Hematopoietic multipotent progenitor cell (in vitro differentiated cells): ENCODE measurements at places on chromosomes 3 and 15. TPM values are rescaled to one million over a fixed set of nuclear protein-coding genes. Genes with fewer than 3 reads are reported as not detected.

GRCh38 chr15:72983801-72984545, 68.3 kb upstream of the NEO1 start:
- no peak for DNase-seq

GRCh38 chr3:114642951-114643741, 349.3 kb downstream of the TIGIT start:
- DNase-seq: no peak

DNA sequence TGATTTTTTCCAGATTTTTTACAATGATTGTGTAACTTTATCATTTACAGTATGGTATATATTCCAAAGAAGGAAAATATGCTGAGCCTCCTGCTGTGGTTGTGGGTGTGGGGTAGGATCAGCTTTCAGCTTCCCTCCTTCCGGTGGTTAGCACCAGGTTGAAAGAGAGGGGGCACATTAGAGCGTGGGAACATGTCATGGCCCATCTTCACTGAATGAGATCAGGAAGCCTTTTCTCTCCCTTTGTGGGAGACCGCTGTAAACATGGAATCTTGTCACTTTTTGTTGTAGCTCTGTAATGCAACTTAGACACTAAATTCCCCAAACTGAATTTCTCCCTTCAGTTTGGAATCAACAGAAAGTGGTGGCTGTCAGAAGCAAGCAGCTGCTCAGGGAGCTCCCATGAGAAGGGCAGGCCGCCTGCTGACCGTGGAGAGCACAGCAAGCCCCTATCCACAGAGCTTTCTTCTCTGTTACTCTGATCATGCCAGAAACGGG, 86.7 kb upstream of the LIMD1 start:
- DNase-seq: no peak

DNA sequence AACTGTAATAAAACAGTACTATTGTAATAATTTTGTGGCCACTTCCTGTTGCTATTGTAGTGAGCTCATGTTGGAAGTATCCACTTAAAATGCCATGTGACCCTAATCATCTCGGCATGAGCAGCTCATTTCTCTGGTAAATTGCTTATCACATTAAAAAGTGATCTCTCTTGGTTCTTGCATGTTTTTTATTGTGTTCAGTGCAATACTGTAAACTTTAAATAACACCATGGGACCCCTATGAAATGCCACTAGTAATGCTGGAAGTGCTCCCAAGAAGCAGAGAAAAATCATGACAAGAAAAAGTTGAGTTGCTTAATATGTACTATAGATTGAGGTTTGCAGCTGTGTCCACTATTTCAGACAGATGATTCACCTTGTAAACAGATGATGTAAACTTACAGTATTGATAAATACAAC, 45.6 kb downstream of the NMD3 start:
- DNase-seq: no peak

- DNase-seq: no peak
These were observed 31.6 kb downstream of the MESD start for GRCh38 chr15:80957976-80958375.

GRCh38 chr3:188683032-188683521, 488.7 kb upstream of the TPRG1 start:
- DNase-seq: no peak

GRCh38 chr3:187918081-187918644, 172.9 kb upstream of the BCL6 start:
- no peak for DNase-seq

DNA sequence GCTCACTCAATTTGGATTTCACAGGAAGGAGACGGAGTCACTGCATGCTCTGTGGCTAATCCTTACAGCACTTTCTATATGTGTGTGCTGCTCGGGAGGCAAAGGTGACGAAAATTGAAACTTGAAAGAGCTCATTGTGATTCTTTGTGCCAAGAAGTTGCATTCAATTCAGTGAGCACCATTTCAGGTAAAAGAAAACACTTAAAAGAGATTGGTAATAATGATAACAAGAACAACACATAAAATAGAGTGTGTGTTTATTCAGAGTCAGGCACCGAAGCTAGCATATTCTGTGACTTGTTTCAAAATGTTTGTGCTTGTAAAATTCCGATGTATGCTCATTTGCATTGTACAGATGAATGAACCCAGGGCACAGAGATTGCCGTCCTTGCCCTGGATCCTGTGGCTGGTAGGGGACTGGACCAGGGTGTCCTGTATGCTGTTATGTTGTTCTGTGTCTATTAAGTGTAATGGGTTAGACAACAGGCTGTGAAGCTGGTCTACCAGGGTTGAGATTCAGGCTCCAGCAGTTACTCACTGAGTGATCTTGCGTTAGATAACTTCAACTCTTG, 193.3 kb upstream of the PROK2 start:
- DNase-seq: no peak

The SLC24A5 gene
- not detected for total RNA-seq

The LMAN1L gene
- total RNA-seq: 0.27 TPM

The TMEM212 gene
- not detected for total RNA-seq
